ENCODE measurements at places on chromosomes 13 and 19.

GRCh38 chr13:35630551-35631275 is 154.2 kb upstream of the MAB21L1 start:
- DNase-seq, result no peak

GRCh38 chr19:45498411-45499195 is at the start of gene PPM1N:
Gene PPM1N, plus strand, starts transcription at chr19:45498443. Its CDS starts 30 bp downstream, at chr19:45498473.
- DNase-seq, result no peak

- no peak for DNase-seq
Measured at GRCh38 chr13:79901336-79901735, 420.4 kb downstream of the NDFIP2 start.

DNA sequence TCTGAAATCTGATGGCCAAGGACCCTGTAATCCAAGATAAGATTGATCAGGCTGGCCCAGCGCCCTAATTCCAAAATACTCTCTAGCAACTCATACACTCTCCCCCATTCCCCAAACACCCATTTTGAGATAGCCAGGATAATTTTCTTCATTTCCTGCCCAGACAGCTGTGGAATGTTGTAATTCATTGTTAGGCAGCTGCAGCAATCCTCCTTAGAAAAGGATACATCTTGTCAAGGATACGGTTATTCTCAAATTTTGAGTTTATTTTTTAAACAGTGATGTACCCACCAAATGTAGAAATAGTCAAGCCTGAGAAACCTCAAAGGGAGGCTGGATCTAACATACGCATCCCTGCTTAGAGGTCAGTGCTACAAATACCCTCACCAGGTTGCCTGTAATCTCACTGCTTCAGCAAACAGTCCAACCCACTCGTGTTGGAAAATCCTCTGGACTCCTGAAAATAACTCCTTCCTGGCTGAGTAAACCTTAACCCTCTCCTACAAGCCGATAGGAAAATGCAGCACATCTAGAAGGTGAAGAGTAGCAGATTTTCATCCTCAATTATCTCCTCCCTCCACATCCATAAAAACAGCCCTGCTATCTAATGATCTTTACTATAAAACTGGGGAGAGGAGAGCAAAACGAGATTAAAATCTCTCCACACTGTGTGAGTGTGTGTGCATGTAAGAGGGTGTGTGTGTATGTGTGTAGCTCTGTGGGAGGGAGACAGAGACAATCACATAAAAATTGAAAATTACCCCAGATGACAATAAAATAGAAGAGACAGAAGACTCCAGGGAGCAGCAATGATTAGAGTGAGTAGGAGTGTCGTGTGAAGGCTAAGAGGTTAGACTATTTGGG is 683.1 kb downstream of the DIAPH3 start:
- no peak for DNase-seq

DNA sequence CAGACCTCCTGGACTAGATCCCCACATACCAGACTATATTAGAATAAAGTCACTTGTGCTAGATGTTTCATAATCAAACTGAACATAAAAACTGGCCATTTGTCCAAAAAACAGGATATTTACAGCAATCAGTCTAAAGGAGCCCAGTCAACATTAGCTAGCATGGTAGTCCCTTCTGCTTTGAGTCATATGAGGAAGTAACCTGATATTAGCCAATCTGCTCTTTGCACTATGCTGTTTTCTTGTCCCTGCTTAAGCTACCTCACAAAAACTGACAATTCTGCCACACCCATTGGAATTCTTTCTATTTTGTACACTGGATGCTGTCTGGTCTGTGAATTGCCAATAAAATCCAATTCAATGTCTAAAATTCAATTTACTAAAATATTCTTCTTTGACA is 1824.2 kb downstream of the OLFM4 start:
- no peak for DNase-seq

DNA sequence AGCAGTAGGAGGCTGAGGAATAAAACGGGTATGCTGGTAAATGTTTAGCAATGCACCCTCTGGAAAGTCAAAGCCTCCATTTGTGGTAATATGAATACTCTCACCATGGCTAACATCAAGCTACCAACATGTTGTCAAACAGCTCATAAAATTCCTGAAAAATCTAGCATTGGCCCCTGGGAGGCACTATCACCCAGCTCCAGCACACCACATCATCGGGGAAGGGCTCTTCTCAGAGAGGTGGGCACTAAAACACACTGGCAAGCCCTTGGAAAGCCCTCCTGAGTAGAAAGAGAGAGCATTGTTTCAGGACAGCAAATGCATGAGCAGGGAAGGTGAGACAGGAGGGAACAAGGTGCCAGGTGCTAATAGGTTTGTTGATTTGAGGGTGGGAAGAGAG is 53.9 kb upstream of the FLT1 start:
- DNase-seq, result no peak

- no peak for DNase-seq
Measured at GRCh38 chr13:27638001-27638400, 16.3 kb downstream of the POLR1D start.

DNA sequence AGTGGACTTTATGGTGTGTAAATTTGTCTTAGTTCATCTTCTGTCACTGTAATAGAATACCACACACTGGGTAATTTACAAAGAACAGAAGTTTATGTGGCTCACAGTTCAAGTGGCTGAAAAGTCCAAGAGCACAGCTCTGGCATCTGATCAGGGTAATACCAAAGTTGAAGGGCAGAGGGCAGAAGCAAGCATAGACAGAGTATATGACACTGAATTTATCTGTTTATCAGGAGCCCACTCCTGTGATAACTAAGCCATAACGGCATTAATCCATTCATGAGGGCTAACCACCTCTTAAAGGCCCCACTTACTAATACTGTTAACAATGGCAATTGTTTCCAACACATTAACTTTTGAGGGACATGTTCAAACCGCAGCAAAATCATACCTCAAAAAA is 4.0 kb upstream of the RFXAP start:
- no peak for DNase-seq

DNA sequence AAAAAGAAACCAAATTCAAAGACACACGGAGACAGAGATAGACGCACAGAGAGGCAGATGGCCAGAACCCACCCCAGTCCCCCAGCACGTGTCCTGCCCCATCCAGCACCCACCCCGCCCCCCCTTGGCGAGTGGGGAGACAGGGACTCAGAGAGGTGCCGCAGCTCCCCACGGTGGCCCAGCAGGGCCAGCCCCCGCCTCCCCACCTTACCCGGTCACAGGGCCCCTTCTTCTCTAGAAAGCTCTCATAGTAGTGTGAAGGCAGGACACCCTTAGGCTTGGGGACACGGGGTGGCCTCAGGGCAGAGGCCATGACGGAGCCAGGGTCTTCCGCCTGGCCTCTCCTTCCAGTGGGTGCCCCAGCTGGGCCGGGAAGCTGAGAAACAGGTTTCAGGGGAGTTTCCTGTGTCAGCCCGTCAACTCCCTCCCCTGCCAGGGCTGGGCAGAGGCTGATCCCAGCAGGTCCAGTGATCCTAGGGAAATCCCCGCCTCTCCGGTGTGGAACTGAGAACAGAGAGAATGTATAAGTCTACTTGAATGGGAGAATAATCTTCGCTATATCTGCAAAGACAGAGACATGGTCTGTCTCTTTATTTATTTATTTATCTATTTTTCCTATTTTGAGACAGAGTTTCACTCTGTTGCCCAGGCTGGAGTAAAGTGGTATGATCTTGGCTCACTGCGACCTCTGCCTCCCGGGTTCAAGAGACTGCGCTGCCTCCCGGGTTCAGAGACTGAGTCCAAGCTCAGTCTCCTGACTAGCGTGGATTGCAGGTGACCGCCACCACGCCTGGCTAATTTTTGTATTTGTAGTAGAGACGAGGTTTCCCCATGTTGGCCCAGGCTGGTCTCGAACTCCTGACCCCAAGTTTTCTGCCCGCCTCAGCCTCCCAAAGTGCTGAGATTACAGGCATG is at the start of gene STAP2:
Gene STAP2 (minus strand): TSS at position 387 of the 915 bp plus-strand sequence. CDS start 74 bp downstream, at position 313.
- DNase-seq, result no peak

DNA sequence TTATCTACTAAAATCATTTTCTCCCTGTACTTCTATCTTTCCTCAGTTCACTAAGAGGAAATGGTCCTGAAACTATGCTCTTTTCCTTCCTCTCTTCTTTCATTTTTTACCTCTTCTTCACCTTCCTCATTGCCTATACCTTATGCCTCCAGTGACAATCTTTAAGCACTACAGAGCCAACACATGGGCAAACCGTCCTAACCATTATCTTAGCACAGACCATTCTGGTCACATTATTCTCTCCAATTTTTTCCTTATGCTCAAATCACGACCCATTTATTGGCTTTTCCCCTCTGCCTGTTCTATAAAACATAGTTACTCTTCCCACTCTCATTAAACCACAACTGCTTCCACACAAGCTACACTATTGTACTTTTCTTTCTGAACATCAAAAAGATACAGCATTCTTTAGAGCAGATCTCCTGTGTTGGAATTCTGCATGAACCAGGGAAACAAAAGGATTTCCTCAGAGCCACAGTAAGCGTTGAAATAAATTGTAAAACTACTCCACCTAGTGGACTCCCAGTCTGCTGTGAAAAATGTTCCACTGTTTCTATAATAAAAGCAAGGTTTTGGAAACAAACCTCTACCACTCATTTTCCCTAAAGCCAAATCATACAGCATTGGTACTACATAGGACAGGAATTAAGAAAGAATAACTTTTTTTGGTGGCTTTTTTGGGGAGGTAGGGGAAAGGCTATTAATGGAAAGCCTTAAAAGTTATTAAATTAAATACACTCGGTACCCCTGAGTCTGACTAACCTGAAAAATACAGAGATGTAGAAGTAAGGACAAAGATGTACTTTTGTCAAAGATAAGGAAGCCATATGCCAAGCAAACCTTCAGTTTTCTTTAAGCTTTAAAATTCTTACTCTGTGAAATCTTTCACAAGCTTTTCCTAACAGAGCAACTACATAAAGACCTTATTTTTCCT is 19.5 kb downstream of the NUFIP1 start:
- no peak for DNase-seq

DNA sequence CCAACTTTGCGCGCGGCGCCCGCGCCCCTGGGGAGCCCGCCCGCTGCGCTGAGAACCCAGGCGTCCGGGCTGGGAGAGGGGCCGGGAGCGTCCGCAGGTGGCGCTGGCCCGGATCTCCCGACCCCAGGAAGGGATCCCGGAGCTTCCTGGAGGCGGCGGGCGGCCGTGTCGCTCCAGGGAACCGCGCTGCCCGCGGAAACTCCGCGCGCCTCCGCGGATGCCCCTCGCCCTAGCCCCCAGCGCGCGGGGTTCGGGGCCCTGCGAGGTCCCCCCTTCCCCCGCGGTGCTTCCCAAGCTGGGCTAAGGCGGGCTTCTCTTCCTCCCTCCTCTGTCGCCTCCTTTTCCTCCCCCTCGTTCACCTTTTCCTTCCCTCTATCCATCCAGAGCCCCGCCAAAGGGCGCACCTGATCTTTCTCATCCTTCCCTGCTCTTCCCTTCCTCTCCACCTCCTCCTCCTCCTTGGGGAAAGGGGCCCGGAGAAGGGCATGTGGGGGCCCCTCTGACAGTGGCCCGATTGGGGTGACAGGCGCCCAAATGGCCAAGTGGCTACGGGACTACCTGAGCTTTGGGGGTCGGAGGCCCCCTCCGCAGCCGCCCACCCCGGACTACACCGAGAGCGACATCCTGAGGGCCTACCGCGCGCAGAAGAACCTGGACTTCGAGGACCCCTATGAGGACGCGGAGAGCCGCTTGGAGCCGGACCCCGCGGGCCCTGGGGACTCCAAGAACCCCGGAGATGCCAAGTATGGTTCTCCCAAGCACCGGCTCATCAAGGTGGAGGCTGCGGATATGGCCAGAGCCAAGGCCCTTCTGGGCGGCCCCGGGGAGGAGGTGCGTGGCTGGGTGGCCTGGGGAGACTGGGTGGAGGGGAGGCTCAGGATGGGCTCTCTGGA is 710 bp downstream of the SHD start:
- DNase-seq, result no peak

DNA sequence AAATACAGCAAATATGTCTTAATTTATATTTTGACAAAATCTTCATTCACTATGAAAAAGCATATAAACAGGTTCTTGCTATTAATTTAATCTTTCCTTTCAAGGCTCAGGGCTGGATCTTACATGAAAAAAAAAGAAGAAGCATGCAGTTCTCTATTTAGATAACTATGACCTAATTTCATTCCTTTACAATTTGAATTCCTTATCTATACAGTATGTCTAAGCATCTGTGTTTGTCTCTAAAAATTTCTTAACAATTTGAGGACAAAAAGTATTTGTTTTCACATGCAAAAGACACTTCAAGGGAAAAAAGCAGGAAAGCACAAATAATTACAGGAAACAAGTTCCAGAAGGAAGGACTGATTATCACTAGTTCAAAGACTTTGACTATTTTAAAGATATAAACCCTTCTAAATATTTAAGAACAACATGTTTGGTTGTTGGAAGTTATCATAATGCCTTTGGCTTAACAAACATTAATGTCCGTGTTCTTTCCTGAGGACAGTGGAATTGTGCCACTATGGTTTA is 157.5 kb downstream of the TBC1D4 start:
- DNase-seq, result no peak

All from stimulated activated CD4-positive, alpha-beta T cell treated with anti-CD3 and anti-CD28 coated beads, Interleukin-1b, Interleukin-23, amount 100 ng/mL, for 1 hour (primary cell).